Body of pancreas (tissue), 4 donors: ENCODE measurements at places on chromosomes 16 and 17. TPM values are rescaled to one million over a fixed set of nuclear protein-coding genes. Genes with fewer than 3 reads are reported as not detected.
A peak's percentile ranks its signal among the peaks of the same experiment; 100 is the strongest.

GRCh38 chr17:71276079-71276478, 844.7 kb upstream of the SOX9 start:
- H3K36me3 ChIP-seq = no peaks in the 10 kb centered on the region
- no peaks in the 10 kb centered on the region for H3K4me1 ChIP-seq
- no peaks in the 10 kb centered on the region for H3K27me3 ChIP-seq
- no peak overlapping the region for H3K4me3 ChIP-seq
- no peak for DNase-seq

DNA sequence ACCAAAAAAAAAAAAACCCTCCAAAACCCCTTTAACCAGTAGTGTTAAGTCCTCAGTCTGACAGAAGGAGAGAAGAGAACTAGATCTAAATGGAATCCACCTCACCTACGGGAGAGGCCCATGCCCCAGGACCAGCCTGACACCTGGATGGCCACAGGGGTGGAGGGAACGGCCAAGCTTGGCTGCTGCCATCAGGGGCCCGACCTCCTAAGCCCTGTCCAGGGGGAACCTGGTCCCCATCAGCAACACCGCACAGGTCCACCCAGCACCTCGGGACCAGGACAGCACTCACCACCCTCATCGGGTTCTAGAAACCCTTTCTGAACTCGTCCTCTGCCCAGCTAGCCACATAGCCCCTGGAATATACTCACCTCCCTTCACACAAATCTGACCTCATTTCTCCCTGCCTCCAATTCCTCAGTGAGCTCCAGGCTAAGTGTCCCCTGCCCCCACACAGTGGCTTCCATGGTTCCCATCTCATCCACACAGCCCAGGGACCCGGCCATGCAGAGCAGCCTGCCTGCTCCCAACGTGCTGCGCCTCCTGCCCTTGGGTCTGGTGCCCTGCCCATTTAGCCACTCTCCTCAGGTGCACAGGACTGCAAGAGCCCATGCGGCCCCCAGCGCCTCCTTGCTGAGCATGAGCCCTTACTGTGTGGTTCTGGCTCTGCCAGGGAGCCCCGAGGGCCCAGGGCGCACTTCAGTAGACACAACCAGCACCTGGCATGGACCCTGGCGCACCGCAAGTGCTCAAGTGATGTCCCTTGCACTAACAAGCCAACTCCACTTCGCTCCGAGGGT, 18.3 kb upstream of the CYTH1 start:
- no peaks in the 10 kb centered on the region for H3K27me3 ChIP-seq
- DNase-seq = no peak
- H3K36me3 ChIP-seq = peaks cover 33% of the 10 kb centered on the region

DNA sequence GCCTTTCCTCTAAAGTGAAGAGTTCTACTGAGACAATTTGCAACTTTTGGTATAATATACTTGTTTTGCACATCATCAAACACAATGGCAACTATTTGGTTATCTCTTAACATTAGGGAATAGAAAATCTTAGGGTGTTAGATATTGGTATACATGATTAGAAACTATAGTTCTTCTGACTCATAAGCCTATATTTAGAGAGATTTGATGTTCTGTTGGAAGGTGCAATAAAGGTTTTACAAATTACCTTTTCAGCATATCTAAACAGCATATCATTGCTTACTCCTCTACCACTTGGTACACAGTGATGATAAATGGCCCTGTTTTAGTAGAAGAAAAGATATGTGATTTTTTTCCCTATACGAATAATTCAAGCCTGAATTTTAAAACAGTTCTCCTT, 6.2 kb downstream of the EVI2B start:
- H3K4me3 ChIP-seq = no peak overlapping the region
- H3K27ac ChIP-seq = no peak overlapping the region
- DNase-seq = no peak
- H3K36me3 ChIP-seq = no peaks in the 10 kb centered on the region

GRCh38 chr17:76736349-76737081, 616 bp downstream of the SRSF2 start:
- peaks cover 60% of the 10 kb centered on the region for H3K4me1 ChIP-seq
- no peaks in the 10 kb centered on the region for H3K27me3 ChIP-seq
- peak overlapping the region; percentile 85 for H3K4me3 ChIP-seq
- peak overlapping the region; percentile 98 for H3K27ac ChIP-seq
- H3K36me3 ChIP-seq = peaks cover 18% of the 10 kb centered on the region

The GLIS2 gene
- total RNA-seq = 6.0 TPM

The ABCC11 gene
- 0.52 TPM for total RNA-seq

The KCNJ18 gene
- not detected for total RNA-seq

- H3K27me3 ChIP-seq = no peaks in the 10 kb centered on the region
- no peaks in the 10 kb centered on the region for H3K4me1 ChIP-seq
- DNase-seq = peak; percentile 16
- no peak overlapping the region for H3K27ac ChIP-seq
- H3K36me3 ChIP-seq = peaks cover 4% of the 10 kb centered on the region
- H3K4me3 ChIP-seq = no peak overlapping the region
Measured at GRCh38 chr16:28981517-28981916, 3.3 kb upstream of the LAT start.

DNA sequence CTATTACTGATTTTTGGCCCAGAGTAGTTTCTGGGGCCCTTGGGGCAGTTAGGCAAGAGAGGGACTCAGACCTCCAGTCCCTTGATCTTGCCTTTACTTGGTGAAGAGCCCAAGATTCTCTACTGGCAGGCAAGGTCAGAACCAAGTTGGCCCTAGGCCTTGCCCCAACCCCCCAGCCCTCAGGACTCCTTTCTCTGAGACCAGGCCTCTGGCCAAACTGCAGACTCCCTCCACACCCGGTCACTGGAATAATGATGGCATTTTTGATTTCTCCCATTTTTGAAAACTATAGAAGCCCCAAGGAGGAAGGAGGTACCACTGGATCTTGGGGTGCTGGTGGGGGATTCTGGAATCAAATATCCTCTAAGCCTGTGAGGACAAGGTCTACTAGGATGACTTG, 18.0 kb upstream of the HOXB9 start:
- H3K36me3 ChIP-seq = no peaks in the 10 kb centered on the region
- H3K4me3 ChIP-seq = no peak overlapping the region
- H3K4me1 ChIP-seq = peaks cover 22% of the 10 kb centered on the region
- no peak for DNase-seq
- no peak overlapping the region for H3K27ac ChIP-seq

DNA sequence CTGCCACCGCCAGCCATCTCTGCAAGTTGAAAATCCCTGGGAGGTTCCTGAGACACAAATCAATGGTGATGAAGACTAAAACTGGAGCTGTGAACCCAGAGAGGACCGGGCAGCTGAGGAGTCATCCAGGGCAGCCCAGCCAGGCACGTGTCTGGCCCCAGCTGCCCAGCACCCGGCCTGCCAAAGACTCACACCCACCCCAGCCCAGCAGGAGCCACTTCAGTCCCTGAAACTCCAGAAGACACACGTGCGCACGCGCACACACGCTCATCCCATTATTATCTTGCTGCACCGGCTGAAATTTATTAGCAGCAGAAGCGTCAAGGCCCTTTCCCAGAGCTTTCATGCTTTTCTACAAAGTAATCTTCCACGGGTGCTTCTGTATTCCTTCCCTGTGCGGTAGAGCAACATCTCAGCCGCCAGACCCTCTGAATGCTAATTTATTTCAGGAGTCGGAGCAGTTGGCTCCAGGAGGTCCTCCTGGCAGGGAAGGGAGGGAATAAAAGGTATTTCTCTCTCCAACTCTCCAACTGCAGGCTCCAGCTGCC, 59.8 kb upstream of the RBFOX3 start:
- H3K4me3 ChIP-seq = no peak overlapping the region
- H3K36me3 ChIP-seq = no peaks in the 10 kb centered on the region
- H3K4me1 ChIP-seq = no peaks in the 10 kb centered on the region
- H3K27ac ChIP-seq = no peak overlapping the region
- DNase-seq = no peak

The DRC7 gene
- total RNA-seq = 1.3 TPM

DNA sequence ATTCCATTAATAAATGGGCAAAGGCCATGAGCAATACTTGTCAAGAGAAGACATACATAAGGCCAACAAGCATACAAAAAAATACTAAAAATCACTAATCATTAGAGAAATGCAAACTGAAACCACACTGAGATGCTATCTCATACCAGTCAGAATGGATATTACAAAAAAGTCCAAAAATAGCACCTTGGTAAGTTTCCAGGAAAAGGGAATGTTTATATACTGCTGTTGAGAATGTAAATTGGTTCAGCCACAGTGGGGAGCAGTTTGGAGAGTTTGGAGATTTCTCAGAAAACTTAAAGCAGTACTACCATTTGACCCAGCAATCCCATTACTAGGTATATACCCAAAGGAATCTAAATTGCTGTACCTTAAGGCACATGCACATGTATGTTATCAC, 467.7 kb downstream of the CDH11 start:
- no peaks in the 10 kb centered on the region for H3K36me3 ChIP-seq
- DNase-seq = no peak
- no peak overlapping the region for H3K4me3 ChIP-seq
- no peak overlapping the region for H3K27ac ChIP-seq
- no peaks in the 10 kb centered on the region for H3K4me1 ChIP-seq

The CHST5 gene
- not detected for total RNA-seq

GRCh38 chr17:60392845-60393702, 1.1 kb upstream of the USP32 start:
- no peaks in the 10 kb centered on the region for H3K36me3 ChIP-seq
- peak overlapping the region; percentile 71 for H3K27ac ChIP-seq
- no peaks in the 10 kb centered on the region for H3K27me3 ChIP-seq
- peak; percentile 70 for DNase-seq

DNA sequence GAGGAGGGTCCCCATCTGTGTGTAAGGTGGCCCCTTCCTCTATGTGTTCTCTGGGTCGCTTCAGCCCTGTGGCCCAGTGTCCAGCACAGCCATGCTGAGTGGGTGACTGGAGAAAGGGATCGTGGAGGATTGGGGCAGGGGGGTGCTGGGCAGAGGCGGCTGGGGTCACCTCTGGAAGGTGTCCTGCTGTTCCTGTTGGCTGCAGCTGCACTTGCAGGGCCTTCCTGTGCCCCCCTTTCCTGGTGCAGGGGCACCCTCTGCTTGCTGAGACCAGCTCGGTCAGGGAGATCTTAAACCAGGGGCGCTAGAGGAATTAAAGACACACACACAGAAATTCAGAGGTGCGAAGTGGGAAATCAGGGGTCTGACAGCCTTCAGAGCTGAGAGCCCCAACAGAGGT, 11.1 kb downstream of the IL32 start:
- H3K36me3 ChIP-seq = no peaks in the 10 kb centered on the region
- DNase-seq = no peak
- peaks cover 9% of the 10 kb centered on the region for H3K4me1 ChIP-seq
- H3K4me3 ChIP-seq = no peak overlapping the region
- H3K27me3 ChIP-seq = no peaks in the 10 kb centered on the region

The MAF gene
- total RNA-seq = 31.3 TPM

The SPIRE2 gene
- 7.6 TPM for total RNA-seq

- no peaks in the 10 kb centered on the region for H3K36me3 ChIP-seq
- peak within 1 kb of the TSS; percentile 94 for H3K27ac ChIP-seq
- peak within 1 kb of the TSS; percentile 47 for H3K4me3 ChIP-seq
- DNase-seq = peak; percentile 84
Measured at GRCh38 chr16:67562526-67562917, at the start of gene CTCF. CTCF (plus strand) TSS chr16:67562526; CDS start chr16:67610833, 48,307 bp downstream.

The GRB7 gene
- 25.4 TPM for total RNA-seq

- no peak for DNase-seq
- H3K27me3 ChIP-seq = no peaks in the 10 kb centered on the region
- H3K4me3 ChIP-seq = no peak overlapping the region
- no peaks in the 10 kb centered on the region for H3K4me1 ChIP-seq
- no peak overlapping the region for H3K27ac ChIP-seq
Measured at GRCh38 chr17:47367257-47367656, 43.5 kb downstream of the EFCAB13 start.

GRCh38 chr16:90046971-90047713, 27.9 kb upstream of the DBNDD1 start:
- DNase-seq = peak; percentile 68
- H3K4me1 ChIP-seq = peaks cover 17% of the 10 kb centered on the region
- no peaks in the 10 kb centered on the region for H3K36me3 ChIP-seq
- H3K4me3 ChIP-seq = peak overlapping the region; percentile 33

- H3K4me1 ChIP-seq = no peaks in the 10 kb centered on the region
- DNase-seq = no peak
- no peaks in the 10 kb centered on the region for H3K36me3 ChIP-seq
- H3K4me3 ChIP-seq = no peak overlapping the region
- no peaks in the 10 kb centered on the region for H3K27me3 ChIP-seq
Measured at GRCh38 chr17:33986088-33986487, 269.0 kb upstream of the CCL2 start.

- H3K36me3 ChIP-seq = no peaks in the 10 kb centered on the region
- no peaks in the 10 kb centered on the region for H3K4me1 ChIP-seq
- DNase-seq = no peak
Measured at GRCh38 chr17:7789131-7789530, 44.9 kb upstream of the KDM6B start.

The CEP20 gene
- total RNA-seq = 21.3 TPM

DNA sequence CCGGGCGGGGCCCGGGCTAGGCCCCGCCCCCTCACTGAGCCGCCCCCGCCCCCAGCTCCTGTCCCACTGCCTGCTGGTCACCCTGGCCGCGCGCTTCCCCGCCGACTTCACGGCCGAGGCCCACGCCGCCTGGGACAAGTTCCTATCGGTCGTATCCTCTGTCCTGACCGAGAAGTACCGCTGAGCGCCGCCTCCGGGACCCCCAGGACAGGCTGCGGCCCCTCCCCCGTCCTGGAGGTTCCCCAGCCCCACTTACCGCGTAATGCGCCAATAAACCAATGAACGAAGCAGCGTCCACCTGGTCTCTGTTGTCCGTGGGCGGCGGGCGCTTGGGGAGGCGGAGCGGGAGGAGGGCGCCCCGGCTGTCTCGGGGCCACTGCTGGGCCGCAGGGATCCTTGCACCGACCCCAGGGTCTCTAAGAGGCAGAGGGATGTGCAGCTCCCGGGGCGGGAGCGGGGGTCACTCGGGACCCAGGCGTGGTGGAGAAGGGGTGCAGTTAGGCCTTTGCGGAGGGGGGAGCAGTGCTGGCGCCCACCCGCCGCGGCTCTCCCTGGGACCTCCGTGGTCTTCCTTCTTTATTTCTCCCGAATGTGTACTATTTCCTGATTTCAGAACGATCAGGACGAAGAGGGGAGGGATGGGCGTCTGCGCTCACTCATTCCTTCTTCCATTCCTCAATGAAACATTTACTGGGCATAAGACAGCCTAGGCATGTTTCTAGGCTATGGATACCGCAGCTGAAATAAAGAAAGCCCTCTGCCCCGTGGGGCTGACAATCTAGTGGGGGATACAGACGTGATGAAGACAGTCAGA, 2.0 kb downstream of the HBZ start:
- no peak overlapping the region for H3K27ac ChIP-seq
- DNase-seq = no peak
- peaks cover 10% of the 10 kb centered on the region for H3K4me1 ChIP-seq
- no peaks in the 10 kb centered on the region for H3K36me3 ChIP-seq
- H3K27me3 ChIP-seq = no peaks in the 10 kb centered on the region
- peak overlapping the region; percentile 30 for H3K4me3 ChIP-seq

DNA sequence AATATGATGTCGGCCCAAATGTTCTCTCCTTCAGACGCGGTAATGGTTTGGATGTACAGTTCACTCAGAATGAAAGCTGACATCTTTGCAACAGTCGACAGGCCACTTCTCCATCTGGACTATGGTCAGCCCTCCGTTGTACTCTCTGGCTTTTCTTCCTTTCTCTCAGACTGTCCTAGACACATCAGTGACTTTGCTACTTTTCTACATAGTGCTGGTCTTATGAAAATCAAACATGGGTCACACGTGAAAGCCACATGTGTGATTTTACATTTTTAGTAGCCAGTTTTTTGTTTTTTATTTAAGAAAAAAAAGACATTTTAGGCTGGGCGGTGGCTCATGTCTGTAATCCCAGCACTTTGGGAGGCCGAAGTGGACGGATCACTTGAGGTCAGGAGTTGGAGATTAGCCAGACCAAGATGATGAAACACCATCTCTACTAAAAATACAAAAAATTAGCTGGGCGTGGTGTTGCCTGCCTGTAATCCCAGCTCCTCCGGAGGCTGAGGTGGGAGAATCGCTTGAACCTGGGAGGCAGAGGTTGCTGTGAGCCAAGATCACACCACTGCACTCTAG, 644.1 kb downstream of the KCNJ2 start:
- no peak for DNase-seq
- no peaks in the 10 kb centered on the region for H3K36me3 ChIP-seq
- H3K27me3 ChIP-seq = no peaks in the 10 kb centered on the region
- H3K27ac ChIP-seq = no peak overlapping the region
